Urinary bladder (tissue), 4 donors: ENCODE measurements at places on chromosomes 4 and X. TPM values are rescaled to one million over a fixed set of nuclear protein-coding genes. Genes with fewer than 3 reads are reported as not detected.

DNA sequence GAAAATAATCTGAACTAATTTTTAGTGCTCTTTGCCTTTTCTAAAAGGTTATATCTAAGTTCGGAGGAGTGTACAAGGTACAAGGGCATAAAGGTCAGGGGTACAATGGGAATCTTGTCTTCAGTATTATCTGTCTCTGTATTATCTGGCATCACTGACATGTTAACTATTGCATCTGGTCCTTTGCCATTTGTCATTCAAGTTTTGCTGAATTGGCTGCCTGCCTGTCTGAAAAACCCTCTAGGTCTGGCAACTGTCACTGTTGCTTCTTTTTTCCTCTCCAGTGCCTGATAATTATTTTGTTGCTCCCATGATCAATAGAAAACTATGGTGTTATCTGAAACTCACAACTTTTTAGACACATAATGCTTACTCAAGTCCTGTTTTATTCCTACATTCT, 112.5 kb upstream of the STK26 start:
- DNase-seq, result no peak

DNA sequence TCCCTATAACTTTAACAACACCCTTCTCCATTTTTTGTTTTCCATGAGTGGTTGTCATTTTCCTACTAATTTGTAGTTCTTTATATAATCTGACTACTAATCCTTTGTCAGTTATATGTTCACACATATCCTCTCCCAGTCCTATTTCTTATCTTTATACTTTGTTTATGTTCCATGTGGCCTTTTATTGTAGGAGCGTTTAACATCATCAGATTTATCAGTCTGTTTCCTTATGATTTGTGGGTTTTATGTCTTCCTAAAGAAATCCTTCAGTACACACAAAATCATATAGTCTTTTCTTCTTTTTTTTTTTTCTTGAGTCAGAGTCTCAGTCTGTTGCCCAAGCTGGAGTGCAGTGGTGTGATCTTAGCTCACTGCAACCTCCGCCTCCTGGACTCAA, 204.9 kb upstream of the SPRY1 start:
- no peak for DNase-seq

DNA sequence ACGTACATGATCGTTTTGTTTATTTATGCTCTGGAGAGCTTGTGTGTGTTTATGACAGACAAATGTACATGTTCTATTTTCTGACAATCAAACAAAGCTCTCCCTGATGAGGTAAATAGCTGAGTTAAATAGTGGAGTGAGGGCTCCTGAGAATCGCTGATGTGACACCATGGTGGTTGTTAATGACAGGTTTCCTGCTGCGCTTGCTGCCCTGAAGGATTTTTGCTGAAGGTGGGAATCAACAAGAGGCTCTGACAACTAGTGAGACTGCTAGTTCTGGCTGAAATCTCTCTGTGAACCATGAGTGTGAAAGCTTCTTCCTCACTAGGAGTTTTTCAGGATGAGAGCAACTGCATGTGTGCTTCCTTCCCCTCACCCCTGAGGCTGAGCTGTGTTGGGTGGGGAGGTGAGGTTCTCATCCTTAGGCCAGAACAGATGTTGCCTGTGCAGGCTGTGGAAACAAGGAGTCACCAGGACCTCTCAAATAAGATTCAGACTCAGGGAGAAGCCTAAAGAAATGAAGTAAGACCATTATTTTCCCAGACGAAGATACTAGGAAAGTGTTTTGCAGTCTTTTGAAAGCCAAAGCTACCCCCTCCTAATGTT, 173.4 kb upstream of the JADE1 start:
- DNase-seq, result no peak

DNA sequence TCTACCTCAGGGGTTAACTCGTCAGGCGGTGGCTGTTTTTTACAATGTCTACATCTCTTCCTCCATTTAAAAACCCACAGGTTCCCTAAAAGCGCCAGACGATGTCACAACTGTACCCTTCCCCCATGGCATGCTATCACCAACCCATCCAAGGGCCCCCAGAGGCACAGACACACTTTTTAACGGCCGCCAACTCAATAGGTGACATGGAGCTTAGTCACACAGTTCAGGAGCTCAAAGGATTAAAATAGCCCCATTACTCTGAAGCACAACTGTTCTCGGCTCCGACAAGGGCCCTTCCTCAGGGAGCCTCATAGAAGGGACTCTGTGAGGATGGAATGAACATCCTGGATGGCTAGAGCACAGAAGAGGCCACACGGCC, 12.4 kb downstream of the SH3KBP1 start:
- no peak for DNase-seq

- no peak for DNase-seq
Measured at GRCh38 chr4:34193451-34194154, 2050.7 kb downstream of the ARAP2 start.

- DNase-seq, result peak; percentile 49
Measured at GRCh38 chr4:142126890-142127497, 490.6 kb downstream of the IL15 start.

PCDH11X gene
- total RNA-seq, result 3.4 TPM

ATP1B4 gene
- total RNA-seq, result 9.9 TPM

SYP gene
- 4.7 TPM for total RNA-seq

DMP1 gene
- not detected for total RNA-seq

MAGEA3 gene
- total RNA-seq, result not detected

ZNF711 gene
- total RNA-seq, result 52.6 TPM
